ENCODE measurements at places on chromosomes 2 and 18.

GRCh38 chr2:105428387-105429018 lies 29.7 kb upstream of the FHL2 start:
- no peak for DNase-seq

DNA sequence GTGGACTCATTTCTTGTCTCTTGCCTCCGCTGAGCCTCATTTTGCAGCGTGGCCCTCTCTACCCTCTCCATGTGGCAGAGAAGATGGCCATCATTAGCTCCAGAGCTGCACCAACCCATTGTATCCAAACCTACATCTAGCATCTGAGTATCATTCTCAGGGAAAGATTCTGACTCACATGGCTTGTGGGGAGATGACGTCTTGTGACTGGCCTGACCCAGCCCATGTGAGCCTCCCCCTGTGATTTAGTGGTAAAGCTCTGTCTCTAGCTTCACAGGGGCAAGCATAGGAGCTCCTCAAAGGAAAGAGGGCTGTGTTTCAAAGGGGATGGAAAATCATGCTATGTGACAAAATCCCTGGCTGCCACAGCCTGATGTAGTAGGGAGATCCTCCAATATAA lies 87.4 kb upstream of the RBMS1 start:
- DNase-seq = no peak

- DNase-seq = no peak
Observed at GRCh38 chr18:48786455-48787202, 164.1 kb downstream of the SMAD7 start.

DNA sequence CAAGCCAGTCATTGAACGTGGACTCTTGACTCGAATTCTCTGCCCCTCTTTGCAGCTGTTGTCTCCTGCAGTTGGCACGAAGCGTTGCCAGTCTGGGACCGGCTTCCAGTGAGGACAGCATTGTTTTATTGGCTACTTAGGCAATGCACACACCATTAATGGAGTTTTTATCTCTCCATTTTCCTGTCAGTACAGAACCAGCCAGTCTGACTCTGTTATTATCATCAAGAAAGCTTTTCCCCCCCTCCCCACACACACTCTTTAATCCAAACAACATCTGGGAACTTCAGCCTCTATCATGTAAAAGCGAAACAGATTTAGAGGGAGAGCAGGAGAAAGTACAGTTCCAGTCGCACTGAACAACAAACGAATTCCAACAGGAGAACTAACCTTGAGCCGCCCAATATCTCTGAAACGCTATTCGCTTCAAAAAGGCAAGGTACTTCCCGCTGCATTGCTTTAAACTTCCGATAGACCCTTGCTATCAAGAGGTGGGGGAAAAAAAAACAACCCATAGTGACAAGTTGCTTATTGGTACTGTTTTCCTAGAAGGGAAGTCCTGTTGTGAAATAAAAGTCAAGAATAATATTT lies 38.2 kb downstream of the ACVR1 start:
- DNase-seq = no peak

DNA sequence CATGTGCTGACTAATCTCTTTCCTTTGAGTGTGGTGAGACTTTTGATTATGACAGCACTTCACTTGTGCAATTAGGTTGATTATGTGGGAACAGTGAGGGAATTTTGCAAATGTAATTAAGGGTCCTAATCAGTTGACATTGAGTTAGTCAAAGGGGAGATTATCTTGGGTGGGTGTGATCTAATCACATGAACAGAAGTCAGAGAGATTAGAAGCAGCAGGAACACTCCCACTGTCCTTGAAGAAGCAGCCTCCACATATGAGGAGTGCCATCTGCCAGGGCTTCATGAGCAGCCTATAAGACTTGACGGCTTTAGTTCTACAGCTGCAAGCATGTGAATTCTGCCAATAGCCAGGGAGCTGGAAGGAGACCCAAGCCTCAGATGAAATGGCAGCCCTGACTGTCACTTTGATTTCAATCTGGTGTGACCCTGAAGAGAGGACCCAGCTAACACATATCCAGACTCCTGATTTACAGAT lies 89.4 kb upstream of the APCDD1 start:
- DNase-seq = no peak

DNA sequence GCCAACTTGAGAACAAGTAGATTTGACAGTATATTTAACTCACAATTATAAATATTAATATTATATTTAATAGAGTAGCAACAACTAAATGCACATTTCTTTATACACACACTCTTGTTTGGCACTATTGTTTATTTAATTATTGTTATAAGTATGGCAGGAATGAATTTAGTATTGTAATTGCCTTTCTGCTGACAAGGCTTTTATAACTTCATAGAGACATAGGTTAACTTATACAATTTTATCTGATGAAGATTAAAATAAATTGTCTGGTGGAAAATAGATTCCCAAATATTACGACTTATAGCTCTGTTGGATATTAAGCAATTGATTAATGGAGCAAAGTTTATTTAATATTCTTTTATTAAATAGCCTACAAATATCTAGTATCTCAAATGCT lies 347.9 kb upstream of the CDH19 start:
- no peak for DNase-seq

- DNase-seq = no peak
Observed at GRCh38 chr2:69469784-69470183, 32.5 kb upstream of the NFU1 start.

DNA sequence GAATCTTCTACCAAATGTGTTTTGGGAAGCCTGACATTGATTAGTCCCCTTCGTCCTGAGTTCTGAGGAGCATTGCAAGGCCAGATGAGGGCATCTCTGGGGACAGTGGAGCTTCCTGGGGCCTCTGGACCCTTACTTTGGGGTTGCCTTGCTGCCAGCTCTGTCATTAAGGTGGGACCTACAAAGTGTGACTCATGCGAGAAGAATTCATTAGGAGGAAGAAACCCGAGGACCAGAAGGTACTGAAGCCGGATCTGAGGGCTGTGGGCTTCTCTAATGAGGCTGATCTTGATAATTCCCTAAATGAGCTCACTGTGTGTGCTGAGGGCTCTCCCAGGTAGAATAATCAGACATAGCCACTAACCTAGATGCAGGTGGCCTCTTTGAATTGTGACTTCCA lies 695 bp upstream of the SCYGR2 start:
- no peak for DNase-seq

DNA sequence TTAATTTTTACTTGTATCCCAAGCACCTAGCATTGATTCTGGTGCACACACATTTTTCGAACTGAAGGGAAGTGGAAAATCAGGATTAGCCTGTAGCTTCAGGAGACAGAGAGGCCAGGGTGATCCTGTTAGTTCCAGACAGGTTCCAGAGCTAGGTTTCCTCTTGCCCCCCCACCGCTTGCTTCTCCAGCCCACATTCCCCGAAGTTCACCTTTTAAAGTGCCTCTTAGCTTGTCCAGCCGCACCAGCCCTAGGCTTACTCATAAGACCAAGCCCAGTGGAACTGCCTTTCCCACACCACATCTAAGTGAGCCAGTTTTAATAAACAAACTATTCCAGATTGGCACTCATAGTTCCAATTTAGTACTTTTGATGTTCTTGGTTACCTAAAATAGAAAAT lies 898.6 kb upstream of the KLHL29 start:
- no peak for DNase-seq

GRCh38 chr2:110173523-110173922 lies 31.3 kb downstream of the NPHP1 start:
- DNase-seq = no peak

GRCh38 chr18:3666526-3667254 lies 216.7 kb downstream of the TGIF1 start:
- DNase-seq = no peak

- DNase-seq = no peak
Observed at GRCh38 chr2:81206216-81206615, 901.7 kb upstream of the LRRTM1 start.

GRCh38 chr18:69830189-69830588 lies 117.5 kb downstream of the CD226 start:
- no peak for DNase-seq

DNA sequence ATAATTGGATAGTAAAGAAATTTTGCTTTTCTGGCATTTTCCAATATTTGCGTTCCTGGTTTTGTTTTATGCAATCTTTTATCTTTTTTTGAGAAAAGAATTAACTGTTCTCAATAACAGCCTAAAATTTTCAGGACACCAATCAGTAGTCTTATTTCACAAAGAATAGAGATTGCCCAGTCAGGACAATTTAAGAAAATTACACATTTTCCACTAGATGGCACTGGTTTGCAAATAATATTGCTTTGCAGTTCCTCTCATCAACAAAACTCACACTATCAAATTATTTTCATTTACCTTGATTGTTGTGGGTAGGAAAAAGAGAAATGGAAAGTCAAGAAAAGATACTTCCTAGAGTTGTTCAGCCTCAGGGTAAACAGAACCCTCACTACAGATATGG lies 2.4 kb upstream of the RBM45 start:
- no peak for DNase-seq

DNA sequence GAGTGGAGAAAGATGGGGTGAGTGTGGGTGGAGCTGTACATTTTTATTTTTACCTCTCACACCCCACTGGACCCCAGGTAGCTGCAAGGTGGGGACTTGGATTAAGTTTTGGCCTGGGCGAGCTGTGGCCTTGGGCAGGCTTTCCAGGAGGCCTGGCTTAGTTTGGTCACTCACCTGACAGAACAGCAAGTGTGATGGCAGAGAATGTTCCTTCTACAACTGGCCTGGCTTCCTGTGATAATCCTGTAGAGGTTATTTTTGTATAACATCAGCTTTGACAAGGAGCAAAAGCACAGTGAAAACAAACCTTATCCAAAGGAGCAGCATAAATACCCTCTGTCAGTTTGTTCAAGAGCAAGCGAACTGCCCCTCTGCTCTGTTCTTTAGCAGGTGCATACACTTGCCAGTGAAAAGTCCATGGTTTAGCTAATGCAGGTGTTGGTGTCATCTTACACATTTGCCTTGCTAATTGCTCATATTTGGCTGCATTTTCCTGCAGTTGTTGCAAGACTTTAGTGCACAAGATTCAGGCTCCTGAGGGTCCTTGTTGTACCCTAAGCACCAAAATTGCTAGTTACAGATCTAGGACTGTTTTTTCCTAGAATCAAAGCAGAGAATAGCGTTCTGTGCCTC lies 6.3 kb downstream of the THNSL2 start:
- no peak for DNase-seq

DNA sequence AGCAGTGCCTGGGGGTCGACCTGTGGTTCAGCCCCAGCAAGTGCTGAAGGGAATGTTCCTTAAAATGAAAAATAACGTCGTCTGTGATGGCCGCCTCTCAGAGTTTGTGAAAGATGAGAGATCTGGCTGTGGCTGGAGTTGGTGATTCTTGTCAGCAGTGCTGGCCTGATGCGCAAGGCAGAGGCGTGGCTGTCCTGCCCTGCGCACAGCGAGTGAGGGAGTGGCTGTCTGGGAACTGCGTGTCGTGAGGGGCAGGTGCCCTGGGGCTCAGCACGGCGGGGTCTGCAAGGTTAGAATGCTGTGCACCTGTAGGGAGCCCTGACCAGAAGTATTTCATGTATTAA lies 8.8 kb downstream of the NFATC1 start:
- peak; percentile 50 for DNase-seq

DNA sequence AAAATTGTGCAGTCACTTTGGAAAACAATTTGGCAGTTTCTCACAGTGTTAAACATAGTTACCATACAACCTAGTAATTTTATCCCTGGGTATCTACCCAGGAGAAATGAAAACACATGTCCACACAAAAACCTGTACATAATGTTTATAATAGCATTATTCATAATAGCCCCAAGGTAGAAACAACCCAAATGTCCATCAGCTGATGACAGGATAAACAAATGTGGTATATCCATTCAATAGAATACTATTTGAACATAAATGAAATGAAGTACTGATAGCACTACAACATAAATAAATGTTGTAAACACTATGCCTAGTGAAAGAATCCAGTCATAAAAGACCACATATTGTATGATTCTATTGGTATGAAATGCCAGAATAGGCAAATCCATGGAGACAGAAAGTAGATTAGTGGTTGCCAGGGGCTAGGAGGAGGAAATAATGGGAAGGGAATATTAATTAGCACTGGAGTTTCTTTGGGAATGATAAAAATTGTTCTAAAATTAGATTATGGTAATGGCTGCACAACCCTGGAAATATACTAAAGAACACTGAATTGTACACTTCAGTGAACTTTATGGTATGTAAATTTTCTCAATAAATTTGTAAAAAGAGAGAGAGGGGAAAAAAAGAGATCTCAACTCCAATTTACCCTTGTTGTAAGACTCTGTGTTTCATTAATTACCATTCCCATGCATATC lies 20.8 kb upstream of the VIT start:
- no peak for DNase-seq

DNA sequence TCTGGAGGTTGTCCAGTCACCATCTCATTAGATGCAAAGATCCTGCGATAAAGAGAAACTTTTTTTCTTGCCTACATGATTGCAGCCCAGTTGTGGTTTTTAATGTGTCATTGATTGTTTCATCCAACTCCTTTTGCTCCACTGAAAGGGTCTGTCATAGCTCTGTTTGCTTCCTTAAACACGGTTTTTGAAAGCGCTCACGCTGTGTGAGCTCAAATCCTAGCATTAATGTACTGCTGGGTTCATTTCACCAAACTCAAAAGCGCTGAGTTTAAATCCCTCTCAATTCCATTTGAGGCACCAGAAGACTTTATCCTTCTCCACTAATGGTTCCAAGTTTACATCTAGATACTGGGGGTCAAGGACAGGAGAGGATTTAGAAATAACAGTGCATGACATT lies 53.6 kb downstream of the CDK15 start:
- no peak for DNase-seq

DNA sequence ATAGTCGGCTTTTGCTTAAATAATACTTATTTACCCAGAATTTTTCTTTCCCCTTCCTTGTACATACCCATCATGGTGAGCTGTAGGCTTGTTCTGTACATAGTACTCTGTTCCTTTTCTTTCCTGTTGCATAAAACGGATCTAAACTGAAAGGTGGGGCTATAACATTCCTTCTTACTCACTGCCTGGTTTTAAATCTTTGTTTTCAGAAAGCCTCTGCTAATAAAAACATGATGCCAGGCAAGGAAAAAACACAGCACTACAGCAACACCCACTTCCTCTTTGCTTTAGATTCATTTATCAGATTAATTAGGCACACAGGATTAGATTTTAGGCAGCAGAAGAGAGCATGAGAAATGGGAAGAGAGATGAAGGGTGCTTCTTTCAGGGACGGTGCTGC lies 19.6 kb upstream of the STON1 start:
- no peak for DNase-seq

DNA sequence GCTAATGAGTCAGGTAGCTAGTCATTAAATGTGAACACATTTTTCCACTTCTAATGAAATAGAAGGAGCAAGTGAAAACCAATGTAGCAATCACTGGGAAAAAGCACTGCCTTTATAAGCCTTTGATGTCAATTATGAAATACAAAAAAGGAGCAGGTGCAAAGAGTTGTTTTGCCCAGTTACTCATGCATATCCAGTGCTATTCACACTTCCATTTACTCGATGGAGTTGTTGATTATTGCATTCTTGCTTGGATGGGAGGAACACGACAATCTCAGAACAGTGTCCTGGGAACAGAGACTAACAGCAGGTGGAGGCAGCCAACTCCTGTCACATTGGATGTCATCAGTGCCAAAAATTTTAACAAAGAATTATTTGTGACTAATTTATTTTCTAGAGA lies 372.5 kb downstream of the CBLN2 start:
- DNase-seq = no peak

- no peak for DNase-seq
Observed at GRCh38 chr18:55240978-55241377, 281.7 kb upstream of the CCDC68 start.

- no peak for DNase-seq
Observed at GRCh38 chr2:222794585-222795449, 66.0 kb upstream of the ACSL3 start.
